ENCODE measurements at places on chromosomes 12 and 14.

GRCh38 chr12:126547905-126548304, 1482.7 kb downstream of the AACS start:
- DNase-seq = no peak

DNA sequence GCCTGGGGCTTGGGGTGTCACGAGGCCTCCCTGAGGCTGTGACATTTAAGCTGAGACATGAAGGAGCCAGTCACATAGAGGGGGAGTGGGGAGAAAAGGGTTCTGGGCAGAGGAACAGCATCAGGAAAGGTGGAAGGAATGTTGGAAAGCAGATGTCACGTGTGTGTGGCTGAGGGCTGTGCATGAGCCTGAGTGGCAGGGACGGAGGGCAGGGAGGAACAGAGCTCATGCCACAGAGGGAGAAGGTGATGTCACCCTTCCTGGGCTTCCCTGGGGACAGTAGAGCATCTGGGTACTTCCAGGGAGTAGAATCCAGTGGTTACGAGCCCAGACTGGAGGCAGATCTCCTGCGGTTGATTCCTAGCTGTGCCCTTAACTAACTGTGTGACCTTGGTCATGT, 32.0 kb upstream of the JDP2 start:
- no peak for DNase-seq

GRCh38 chr14:102210421-102211042, 70.8 kb downstream of the WDR20 start:
- DNase-seq = no peak

GRCh38 chr12:58310809-58311622, 369.6 kb downstream of the ATP23 start:
- no peak for DNase-seq

GRCh38 chr12:67647181-67647798, 1.3 kb upstream of the DYRK2 start:
- DNase-seq = no peak
